Activated CD4-positive, alpha-beta memory T cell treated with anti-CD3 and anti-CD28 coated beads for 36 hours (primary cell): ENCODE measurements at places on chromosomes 2 and 18.

GRCh38 chr2:223824301-223824700, 13.1 kb downstream of the AP1S3 start:
- DNase-seq = no peak

DNA sequence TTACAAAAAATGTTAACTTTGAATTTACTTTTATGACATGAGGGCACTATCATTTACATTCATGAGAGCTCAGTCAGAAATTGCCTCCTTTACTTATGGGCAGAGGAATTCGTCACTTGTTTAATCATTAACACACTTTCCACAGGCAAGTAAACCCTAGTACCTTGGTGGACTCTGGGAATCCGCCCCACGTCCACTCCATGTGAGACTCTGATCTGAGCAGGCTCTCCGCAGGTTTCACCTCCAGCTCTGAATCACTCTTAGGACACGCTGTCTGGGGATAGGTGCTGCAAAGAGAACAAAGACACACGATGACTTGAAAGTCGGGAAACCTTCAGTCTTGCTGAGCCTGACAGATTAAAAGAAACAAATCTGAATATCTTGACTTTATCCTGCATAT, 73.6 kb downstream of the LPIN2 start:
- no peak for DNase-seq

- no peak for DNase-seq
These were observed 230.8 kb downstream of the TMEM182 start for GRCh38 chr2:102992607-102993006.

- no peak for DNase-seq
These were observed 304.1 kb upstream of the KCNH7 start for GRCh38 chr2:163142618-163143017.

GRCh38 chr2:126644630-126645191, 11.2 kb upstream of the GYPC start:
- no peak for DNase-seq

DNA sequence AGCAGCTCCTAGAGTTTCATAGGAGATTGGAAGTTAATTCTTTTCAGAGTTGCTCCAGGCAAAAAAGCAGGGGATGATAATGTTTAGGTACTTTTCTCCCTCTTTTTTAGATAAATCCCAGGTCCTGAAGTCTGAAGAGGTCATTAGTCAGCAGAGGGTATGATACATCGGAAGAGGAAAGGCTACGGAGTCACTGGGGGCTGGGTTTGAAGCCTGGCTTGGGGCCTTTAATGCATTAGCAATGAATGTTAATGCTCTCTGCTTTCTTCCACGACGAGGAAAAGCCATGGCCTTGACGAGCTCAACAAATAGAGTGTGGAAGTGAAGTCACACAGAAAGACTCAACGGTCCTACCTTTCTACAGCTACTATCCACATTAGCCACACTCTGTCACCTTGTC, 235.1 kb downstream of the NCKAP5 start:
- DNase-seq = no peak

DNA sequence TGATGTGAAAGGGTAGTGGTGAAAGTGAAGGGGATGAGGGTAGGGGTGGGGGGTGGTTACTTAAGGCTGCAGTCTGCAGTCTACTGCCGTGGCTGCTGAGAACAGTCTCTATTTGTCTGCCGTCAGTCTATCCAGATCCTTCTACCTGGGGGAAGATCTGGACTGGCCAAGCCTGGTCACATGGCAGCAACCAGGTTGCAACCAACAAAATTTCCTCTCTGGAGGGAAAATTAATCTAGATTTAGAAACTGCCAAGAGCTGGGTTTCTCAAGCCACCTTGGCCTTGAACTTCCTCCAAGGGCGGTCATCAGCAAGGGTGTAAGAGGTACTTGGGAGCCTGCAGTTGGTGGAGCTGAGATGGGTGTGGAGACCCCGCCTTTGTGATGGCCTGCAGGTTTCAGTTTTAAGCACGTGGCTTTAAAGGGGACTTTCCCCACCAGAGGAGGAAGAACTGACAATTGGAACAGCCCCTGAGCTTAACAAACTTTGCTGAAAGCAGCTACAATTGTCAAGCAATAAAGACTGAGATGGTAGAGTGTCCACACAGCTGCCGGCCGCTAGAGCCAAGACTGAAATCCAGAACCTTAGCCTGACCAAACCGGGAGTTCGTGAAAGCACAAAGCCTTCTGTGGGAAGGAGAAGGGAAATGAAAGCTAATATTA, 31.4 kb upstream of the KCMF1 start:
- DNase-seq = peak; percentile 87

DNA sequence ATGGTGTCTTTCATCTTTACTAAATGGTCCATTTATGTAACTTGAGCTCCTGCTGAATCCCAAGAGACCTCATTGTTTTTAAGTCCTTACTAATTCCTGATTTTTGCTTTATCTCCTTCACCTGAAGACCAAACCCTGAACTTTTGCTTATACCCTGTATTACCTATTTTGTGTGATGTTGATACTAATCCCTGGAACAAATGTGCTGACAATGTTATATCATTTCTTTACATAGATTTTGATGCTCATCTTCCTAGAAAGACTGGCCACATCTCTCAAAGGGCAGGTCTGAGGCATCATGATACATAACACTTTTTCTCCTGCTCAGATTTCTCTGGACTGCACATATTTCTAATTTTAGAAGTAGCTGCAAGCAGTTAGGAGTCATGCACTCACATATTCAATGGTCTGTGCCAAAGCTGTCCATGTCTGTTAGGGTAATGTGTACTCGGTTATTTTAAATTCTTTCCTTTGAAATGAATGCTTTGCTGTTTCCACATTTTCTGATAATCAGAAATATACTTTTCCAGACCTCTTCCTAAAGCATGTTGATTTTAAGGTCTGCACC, 427.9 kb upstream of the HNRNPA3 start:
- no peak for DNase-seq

DNA sequence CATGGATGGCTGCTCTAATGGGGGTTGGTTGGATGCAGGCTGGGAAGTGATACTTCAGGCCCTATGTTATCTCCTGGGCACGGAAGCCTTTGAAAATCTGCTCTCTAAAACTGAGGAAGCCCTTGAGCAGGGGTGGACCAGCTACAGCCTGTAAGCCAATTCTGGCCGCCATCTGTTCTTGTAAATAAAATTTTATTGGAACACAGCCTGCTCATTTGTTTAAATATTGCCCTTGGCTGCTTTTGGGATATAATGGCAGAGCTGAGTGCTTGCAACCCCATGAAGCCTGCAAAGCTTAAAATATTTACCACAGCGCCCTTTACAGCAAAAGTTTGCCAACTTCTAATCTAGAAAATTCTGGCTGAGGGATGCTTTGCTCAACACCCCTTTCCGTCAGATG, 11.9 kb upstream of the IGFBP2 start:
- DNase-seq = no peak

- peak; percentile 4 for DNase-seq
These were observed 37.4 kb upstream of the GPC1 start for GRCh38 chr2:240397924-240398645.

DNA sequence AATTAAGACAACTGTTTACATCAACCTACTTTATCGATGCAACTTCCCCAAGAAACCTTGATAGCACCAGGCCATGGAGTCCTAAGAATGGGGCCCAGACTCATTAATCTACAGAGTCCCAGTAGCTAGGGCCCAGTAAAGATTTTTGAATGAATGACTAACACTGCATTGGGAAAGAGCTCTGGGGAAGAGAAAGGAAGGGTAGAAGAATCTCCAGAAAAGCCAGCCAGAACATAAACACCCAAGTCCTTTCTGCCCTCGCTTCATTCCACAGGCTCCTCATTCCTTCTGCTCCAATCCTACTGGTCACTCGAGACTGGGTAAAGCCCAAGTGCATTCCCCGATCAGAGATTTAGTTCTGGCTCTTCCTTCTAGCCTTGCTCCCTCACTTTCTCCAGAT, 44.3 kb downstream of the CYRIA start:
- no peak for DNase-seq

DNA sequence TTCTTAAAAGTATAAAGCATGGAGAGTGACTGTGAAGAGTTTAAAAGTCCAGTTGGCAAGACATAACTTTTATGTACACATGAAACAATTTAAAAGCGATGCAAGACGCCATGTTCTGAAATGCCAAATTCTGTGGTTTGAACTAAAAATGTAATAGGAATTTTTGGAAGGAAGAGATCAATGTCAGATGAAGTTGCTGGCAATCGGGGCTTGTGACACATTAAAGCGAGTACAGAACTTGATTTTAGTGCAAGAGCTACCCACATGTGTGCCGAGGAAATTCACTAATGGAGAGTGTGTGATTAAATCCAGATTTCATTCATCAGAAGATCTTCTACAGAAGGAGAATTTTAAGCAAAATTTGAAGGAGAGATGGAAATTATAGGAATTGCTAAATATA, 220.2 kb upstream of the CCDC68 start:
- no peak for DNase-seq

DNA sequence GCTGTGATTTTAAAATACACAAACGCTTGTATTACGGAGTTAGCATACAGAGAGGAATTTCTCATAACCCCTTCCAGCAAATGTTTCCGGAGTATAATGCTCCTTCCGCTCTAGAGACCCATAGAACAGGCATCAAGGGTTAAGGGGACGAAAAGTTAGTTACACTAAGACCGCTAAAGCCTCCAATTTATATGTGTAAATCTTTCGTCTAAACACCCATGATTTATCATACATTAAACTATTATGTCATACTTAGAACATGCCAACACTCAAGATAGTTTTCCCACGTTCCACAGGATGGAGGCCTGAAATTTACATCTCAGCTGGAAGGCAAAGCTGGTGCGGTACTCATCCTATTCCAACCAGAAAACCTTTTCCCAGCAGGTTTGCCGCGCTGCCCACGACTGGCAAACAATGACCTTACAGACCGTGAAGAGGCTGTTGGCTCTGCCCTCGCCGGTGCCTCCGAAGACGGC, 650 bp downstream of the ORMDL1 start:
- DNase-seq = no peak

- no peak for DNase-seq
These were observed 43.0 kb downstream of the FBXO48 start for GRCh38 chr2:68423966-68424650.

DNA sequence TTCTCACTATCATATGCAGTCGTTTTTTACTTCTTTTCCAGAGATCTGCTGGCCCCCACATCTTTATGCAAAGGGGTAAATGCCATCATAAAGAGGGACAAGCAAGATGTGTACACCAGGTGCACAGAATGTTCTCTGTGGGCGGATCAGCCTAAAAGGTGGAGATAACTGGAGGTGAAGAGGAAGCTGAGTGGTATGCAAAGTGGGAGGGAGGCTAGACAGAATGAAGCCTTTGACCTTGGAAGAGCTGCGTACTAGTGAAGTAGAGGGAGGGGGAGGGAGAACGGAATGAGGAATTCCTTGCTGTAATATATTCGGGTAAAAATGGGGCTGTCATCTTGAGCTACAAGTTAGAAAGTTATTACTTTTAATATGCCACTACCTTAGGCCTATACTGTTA, 287.5 kb upstream of the VRK2 start:
- no peak for DNase-seq

- DNase-seq = no peak
These were observed 7.6 kb downstream of the SDC1 start for GRCh38 chr2:20217041-20217970.
